ENCODE measurements at places on chromosomes 11 and 22.

DNA sequence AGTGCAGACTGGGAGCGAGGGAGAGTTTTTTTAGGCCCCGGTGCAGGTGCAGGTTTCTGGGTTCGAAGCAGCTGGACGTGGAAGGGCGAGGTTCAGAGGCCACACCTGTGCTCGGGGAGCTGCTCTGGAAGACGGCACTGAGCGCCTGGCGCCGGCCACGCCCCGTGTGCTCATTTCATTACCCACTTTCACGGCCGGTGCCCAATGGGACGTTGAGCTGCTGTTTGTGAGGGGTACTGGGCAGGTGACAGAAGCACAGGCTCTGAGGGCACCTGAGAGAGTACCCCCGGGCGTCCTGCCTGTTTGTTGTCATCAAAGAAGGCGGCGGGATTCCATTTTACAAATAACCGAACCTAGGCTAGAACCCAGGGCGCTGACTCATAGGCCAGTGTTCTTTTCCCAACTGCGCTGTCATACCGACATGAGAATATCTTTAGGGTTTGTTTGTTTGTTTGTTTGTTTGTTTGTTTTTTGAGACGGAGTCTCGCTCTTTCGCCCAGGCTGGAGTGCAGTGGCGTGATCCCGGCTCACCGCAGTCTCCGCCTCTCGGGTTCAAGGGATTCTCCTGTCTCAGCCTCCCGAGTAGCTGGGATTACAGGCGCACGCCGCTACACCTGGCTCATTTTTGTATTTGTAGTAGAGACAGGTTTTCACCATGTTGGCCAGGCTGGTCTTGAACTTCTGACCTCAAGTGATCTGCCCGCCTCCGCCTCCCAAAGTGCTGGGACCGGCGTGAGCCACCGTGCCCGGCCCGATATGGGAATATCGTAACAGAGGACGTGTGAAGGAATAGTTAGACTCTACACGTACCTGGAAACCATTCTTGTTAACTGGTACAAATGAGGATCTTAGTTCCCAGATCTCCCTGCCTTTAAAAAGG lies 16.6 kb upstream of the SPTBN2 start:
- DNase-seq: peak; percentile 25

- DNase-seq: no peak
Observed at GRCh38 chr22:27063406-27063805, 406.0 kb downstream of the MIAT start.

DNA sequence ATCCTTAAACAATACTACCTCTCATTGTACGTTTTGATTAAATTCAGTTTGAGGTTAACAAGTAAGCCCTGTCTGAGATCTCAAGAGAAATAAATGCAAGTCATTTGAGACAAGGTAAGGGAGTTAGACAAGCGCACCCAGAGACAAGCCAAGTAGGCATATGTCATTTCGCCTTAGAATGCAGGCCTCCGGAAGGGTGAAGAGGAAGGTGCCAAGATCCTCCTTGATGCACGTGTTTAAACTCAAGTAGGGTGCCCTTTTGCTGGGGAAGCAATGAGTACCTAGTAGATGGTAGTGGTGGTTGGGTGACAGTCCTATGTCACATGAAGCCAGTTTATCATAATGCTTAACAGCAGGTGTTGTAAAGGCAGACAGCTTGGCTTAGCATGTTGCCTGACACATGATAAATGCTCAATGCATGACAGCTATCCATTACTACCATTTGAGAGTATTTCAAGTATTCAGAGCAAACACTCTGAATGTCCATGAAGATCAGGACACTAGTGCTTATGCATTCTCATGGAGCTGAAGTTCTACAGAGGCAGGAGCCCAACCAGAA lies 415.9 kb downstream of the TMEM135 start:
- DNase-seq: no peak

DNA sequence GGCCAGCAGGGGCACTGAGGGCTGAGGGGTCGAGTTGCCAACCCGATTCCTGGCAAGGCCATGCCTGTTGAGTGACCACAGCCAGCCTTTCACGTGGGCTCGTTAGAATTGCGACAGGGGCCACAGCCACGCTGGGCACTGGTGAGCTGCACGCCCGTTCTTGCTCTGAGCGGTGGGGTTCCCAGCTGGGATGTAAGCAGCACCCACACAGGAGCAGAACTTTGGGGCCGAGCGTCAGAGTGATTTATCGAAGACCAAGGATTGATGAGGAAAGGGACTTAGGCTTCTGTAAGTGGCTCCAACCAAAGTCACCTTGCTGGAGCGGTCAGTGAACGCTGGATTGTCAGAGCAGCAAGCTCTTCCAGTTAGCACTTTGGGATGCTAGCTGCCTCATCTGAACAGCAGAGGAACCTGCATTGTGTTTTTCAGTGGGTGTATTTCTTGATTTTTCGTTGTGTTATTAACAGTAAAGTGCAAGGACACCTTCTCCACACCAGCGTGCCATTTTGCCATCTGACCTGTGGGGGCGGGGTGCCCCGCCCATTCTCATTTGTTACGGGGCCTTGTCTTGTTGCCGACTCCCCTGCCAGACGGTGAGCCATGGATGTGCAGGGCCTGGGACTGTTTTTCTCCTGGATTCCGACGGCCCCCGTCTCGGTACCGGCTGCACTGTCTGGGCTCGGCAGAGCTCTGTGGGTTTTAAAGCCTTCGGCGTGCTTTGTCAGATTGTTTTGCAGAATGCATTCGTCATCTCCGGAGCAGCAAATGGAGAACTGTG lies 202.5 kb downstream of the TBC1D22A start:
- no peak for DNase-seq

- no peak for DNase-seq
Observed at GRCh38 chr11:78365381-78365792, 52.2 kb downstream of the GAB2 start.

DNA sequence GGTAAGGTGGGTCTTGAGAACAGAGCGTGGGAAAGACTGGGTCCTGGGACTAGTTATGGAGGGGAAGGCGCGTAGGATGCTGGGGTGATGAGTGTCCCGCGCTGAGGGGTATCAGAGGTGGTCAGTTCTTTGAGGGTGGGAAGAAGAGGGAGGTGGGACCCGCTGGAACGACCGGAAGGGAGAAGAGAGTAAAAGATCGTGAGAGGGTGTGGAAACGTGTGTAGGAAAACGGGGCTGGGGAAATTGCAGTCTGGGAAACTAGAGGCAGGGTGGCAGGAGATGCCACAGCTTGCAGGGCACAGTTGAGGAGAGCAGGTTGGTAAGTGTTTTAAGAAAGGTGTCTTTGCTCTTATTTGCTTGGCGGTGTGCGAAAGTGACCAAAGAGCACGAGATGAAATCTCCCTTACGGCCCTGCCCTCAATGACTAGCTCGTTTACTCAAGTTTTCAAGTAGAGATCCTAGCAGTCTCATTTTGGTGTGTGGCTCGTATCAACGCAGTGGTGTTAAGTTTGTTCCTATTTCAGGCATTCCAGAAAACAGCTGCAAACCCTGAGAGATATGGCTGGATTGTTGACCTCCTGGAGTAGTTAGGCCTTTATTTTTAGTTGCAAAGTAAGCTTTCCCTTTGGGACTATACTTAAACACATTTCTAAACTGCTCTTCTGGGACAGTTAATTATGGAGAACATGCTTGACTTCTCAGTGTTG lies 615 bp downstream of the STT3A start:
- no peak for DNase-seq

- no peak for DNase-seq
Observed at GRCh38 chr11:125279676-125280418, 115.3 kb downstream of the PKNOX2 start.

- DNase-seq: no peak
Observed at GRCh38 chr11:101917226-101917625, 904 bp upstream of the ANGPTL5 start.

- DNase-seq: no peak
Observed at GRCh38 chr11:113531575-113532451, 56.6 kb upstream of the DRD2 start.

GRCh38 chr11:134524896-134525845 lies 113.1 kb upstream of the B3GAT1 start:
- no peak for DNase-seq

- no peak for DNase-seq
Observed at GRCh38 chr11:61916737-61917333, 531 bp downstream of the RAB3IL1 start.

- DNase-seq: no peak
Observed at GRCh38 chr11:122077459-122077858, 38.6 kb downstream of the BLID start.

GRCh38 chr11:36455658-36456111 lies 54.4 kb downstream of the TRAF6 start:
- no peak for DNase-seq

GRCh38 chr11:65560555-65561418 lies 2.6 kb upstream of the LTBP3 start:
- DNase-seq: no peak

DNA sequence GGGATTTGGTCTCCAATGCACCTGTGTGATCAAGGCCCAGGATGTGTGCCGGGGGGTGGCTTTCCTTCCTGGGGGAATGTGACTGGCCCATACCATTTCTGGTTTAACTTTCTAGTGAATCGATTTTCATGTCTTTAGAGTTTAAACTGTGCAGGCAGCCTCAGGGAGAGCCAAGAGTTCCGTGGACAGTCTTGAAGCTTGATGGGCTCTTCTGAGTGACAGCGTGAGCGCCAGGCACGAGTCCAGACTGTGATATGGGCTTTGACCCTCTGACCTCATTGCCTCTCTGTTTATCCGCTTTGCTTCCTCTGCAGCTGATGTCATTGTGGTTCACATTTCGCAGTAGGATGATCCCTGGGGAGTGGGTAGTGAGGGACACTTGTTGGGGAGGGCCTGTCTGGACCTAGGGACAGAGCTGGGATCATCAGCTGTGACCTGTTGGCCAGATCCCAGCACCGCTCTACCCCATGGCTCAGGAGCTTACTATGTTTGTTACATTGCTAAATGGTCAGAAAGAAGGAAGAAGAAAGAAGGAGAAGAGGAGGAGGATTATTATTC lies 80.6 kb upstream of the CLDN5 start:
- no peak for DNase-seq

GRCh38 chr11:121800240-121800639 lies 315.8 kb downstream of the BLID start:
- no peak for DNase-seq

DNA sequence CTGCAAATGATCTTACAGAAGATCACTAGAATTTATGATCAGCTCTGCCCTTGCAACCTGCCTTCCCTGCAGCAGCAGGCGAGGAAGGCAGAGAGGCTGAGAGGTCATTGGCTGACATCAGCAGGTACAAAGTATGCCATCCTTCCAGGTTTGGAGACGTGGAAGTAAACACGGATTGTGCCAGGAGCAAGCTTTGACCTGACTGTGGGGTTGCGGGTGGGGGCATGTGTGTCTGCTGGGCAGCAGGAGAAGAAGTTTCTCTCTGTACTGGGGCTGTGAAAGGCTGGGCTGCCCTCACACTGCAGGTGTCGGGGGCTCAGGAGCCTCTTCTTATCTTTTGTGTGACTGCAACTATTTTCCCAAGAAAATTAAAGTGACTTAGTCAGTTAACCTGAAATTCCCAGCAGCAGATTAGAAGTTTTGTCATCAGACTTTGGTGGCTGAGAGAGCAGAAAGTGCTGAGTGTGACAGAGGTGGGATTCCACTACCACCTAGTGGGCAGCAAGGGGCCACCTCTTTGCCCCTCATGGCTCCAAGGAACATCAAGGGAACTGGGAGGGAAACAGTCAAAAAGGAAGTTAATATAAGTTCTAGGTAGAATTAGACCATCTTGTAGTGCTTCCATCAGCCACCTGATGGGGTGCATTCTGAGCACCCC lies 565.9 kb downstream of the ETS1 start:
- no peak for DNase-seq

DNA sequence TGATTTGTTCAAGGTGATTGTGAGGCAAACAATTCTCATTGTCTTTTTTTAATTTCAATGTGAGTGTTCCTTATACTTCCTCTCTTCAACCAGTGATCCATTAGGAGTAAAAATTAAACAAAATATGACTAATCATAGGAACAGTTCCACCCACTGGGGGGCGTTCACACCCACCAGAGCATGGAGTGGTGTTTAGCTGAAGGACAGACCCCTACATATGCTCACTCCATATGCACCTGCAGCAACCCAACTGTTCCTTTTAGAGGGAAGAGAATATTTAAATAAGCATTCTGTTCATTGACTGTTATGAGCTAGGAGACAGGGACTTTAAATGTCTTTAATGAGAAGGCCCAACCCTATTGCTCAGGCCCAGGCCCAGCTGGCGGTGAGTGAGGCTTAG lies 78.7 kb upstream of the DRD2 start:
- no peak for DNase-seq

- no peak for DNase-seq
Observed at GRCh38 chr11:104033561-104033960, 2.9 kb upstream of the DDI1 start.

- no peak for DNase-seq
Observed at GRCh38 chr22:46061124-46061500, 84.2 kb upstream of the WNT7B start.

- DNase-seq: no peak
Observed at GRCh38 chr22:41280065-41280464, 5.9 kb downstream of the RANGAP1 start.

DNA sequence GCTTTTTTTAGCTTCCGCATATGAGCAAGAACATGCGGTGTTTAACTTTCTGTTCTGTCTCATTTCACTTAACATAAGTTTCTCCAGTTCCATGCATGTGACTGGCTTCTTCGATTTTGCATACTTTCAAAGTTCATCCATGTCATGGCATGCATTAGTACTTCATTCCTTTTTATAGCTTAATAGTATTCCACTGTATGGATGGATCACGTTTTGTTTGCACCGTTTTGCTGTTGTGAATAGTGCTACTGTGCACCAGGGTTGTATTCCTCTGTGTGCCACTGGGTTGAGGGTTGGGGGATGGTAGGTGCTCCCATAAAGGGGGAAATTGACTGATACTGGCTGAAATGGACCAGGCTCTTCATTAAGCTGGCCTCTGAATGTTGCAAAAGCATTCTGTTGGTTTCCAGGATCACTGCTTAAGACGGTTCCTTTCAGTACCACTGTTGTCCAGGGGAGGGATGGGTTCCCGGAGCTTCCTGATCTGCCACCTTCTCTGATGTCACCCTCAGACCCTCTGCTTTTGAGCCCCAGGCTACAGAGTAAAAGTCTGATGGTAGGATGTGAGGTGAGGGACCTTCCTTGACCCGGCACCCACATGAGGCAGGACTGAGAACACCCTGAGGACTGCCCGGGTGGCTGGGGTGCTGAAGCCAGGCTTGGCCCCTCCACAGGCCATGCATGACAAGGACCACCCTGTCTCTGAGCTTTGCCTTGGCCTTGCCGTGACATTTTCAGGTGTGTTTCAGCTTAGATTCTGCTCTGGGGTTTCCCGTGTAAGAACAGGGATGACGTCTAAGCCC lies 24.4 kb downstream of the DGCR6L start:
- DNase-seq: no peak

- DNase-seq: no peak
Observed at GRCh38 chr22:28914201-28914600, 30.8 kb downstream of the ZNRF3 start.

DNA sequence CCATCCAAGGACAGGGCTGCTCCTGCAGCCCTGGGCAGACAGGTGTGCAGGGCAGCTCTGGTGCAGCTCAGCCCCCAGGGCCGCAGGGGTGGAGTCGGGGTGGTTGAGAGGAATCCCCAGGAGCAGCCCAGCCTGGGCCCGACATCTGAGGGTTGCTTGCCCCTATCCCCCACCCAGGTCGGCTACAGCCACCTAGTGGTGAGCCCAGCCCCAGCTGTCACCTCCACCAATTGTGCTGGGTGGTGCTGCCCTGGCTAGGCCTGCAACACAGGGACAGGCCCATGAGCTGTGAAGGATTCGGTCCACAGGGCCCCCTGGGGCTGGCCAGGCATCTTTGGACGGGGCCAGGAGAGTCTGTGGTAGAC lies 29.6 kb downstream of the RTN4R start:
- peak; percentile 45 for DNase-seq
